ENCODE measurements at places on chromosomes 16 and 17.

- DNase-seq, result no peak
These were observed 182.3 kb upstream of the GSE1 start for GRCh38 chr16:85430523-85431421.

GRCh38 chr16:56625140-56625942 is at the start of gene MT1E:
MT1E (plus strand) TSS chr16:56625781; CDS start chr16:56625852, 71 bp downstream.
- peak; percentile 40 for DNase-seq

GRCh38 chr17:57739402-57740234 is 5.5 kb downstream of the CCDC182 start:
- DNase-seq, result no peak

- no peak for DNase-seq
These were observed 28.3 kb downstream of the ZNF276 start for GRCh38 chr16:89749637-89750036.

DNA sequence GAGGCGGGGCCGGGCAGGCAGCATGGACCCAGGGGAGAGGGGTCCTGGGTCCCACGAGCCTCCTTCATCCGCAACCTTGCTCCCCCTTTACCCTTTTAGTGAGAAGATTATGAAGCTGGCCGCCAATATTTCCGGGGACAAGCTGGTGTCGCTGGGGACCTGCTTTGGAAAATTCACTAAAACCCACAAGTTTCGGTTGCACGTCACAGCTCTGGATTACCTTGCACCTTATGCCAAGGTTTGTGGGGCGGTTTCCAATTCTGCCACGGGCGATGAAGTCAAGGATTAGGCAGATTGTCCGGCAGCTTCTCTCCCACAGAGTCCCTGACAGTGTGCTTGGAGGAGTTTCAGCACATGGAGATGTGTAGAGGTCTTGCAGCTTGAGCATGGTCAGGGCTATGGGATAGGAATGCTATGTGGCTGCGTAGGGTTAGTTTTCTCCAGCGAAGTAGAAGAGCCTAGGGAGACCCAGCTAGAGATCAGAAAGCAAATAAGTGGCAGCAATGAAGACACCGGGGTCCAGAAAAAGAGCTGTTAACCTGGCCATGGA is 598 bp downstream of the NIP7 start:
- no peak for DNase-seq

- no peak for DNase-seq
These were observed 351.1 kb downstream of the KCNJ2 start for GRCh38 chr17:70520447-70520846.

GRCh38 chr17:55314784-55315491 is 50.2 kb downstream of the HLF start:
- DNase-seq, result no peak

DNA sequence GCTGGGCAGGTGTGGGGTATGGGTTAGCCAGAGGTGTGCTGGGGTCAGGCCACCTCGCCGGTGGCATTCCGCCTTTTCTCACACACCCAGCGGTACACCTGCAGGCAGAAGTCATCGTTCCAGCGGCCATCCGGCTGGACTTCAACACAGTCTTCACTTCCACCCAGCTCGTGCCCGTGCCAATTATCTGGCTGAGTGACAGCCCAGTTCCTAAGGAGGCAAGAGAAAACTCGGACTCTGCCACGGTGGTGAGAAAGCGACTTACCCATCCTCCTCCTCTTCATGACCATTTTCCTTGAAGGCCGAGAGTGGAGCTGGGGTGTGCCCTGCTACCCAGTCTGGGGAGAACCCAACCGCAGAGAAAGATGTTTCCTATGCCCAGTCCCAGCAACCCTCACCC is 13.1 kb downstream of the ASGR2 start:
- no peak for DNase-seq

DNA sequence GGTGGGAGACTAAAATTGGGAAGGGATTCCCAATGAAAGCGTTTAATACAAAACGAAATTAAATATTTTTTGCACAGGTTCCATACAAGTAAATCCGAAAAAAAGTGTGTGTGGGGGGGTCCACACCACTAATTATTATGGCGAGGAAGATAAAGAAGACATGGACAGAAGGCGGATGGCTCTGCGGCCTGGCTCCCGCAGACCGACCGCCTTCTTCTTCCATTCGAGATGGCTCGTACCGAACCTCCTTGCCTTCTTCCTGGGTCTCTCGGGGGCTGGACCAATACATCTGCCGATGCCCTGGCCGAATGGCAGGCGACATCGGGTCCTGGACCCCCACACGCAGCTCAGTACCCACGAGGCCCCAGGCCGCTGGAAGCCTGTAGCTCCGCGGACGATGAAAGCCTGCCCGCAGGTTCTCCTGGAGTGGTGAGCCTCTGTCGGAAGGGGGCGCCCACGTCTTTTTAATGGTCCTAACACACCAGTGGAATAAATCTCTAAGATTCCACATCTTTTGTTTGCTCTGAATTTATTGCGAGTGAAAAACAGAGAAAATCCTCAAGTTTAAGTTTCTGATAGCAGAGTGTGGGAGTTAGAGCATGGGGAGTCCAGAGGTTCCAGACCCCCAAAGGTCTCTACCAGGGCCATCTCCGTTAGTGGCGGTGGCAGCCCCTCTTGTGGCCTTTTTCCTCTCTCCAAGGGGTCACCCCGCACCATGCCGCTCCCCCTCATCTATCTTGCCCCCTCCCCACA is 1.4 kb downstream of the PRAC2 start:
- DNase-seq, result peak; percentile 58

DNA sequence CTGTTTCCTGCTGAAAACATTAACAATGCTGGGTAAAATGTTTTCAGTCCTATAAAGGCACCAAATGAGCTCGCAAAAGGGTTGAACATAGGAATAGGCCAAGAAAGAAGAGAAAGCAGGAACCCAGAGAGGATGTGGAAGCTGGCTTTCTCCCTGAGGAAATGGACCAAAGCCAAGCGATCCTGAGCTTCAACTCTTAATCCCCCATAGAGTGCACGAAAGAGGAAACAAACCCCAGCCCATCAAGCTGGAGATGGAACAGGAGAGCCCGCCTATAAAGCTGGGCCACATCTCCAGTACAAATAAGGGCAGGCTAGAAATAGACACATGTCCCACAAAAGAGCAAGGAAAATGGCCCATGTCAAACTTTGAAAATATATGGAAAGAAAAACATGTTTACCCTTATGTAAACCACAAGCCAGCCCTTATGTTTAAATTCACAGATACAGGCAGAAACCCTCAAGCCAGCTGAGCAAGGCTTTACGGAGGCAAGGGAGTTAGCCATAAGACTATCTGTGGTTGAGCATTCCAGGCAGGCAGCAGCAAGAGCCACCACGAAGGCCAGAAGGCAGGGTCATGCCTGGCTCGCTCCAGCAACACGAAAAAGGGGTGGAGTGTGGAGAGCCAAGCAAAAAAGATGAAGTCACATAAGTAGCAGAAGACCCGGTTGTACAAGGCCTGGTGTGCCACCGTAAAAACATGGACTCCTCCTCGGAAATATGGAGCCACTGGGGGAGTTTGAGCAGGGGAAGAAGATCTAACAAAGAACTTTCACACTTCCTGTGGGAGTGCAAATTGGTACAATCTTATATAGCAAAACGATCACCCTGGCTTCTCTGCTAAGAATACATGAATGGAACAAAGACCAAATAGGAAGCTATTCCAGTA is 27.8 kb downstream of the COPRS start:
- DNase-seq, result no peak

- DNase-seq, result no peak
These were observed 10.7 kb downstream of the GUCY2D start for GRCh38 chr17:8012996-8013640.

GRCh38 chr17:80820331-80820730 is 171.3 kb upstream of the CHMP6 start:
- DNase-seq, result no peak

GRCh38 chr16:4245077-4245791 is 3.4 kb upstream of the SRL start:
- DNase-seq, result no peak

DNA sequence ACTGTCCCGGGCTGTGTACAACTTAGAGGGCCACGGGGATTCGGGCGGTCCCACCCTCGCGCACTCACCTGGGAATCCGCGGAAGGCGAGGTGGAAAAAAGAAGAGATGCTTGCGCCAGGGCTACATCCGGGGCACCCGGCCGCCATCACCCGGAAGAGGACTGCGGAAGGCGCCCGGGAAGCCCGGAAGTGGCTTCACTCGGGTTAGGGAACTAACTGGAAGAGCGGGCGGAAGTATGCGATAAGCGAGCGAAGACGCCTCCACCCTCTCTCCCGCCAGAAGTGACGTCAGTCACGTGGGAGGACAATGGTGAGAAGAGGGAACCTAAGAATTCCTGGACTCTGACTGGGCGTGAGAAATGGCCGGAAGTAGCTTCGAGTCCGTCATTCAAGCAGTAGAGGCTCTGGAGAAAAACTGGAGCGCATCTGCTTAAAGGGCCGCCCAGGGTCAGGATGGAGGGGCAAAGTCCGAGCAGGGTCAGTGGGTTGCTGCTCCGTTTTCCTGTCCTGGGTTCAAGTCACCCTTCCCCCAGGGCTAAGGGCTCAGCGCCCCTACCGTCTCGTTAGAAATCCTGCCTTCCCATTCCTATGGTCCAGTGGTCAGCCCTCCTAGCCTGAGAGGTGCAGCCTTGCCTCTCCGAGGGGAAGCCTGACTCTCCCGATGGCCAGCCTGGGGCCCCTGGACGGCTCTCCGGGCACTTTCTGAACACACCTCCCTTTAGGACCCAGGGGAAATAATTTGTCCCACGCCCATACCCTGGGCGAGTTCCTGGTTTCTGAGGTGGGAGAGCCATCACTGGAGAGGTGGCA is at the start of gene CD2BP2:
CD2BP2 (minus strand) TSS at position 165 of the 810 bp plus-strand sequence. CDS start 627 bp downstream, outside the sequence.
- peak; percentile 81 for DNase-seq

- no peak for DNase-seq
These were observed 14.2 kb downstream of the SNF8 start for GRCh38 chr17:48930435-48930873.

DNA sequence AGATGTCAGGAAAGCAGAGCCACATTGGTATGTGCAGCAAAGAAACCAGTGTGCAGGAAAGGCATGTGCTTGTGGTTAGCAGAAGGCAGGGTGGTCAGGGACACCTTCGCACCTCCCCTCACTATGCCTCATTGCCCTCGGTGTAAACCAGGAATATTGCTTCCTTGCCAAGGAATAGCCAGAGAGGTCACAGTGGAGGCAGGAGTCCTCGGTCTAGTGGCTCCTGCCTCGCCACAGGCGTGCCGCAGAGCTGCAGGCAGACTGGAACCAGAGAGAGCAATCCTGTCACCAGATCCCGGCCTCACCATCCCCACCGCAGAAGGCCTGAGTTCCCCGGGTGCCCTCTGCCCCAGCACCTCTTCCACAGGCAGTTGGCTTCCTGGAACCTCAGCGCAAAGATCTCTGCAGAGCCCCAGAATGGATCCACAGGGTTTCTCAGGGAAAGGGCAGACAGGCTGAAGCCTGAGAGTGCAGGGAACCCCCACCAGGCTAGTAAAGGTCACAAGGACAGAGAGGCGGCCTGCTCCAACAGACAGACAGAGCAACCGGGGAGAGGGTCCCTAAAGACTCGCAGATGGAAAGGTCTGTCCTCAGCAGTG is 21.6 kb downstream of the CCDC182 start:
- DNase-seq, result no peak

- no peak for DNase-seq
These were observed 163.7 kb downstream of the MAF start for GRCh38 chr16:79436885-79437284.

DNA sequence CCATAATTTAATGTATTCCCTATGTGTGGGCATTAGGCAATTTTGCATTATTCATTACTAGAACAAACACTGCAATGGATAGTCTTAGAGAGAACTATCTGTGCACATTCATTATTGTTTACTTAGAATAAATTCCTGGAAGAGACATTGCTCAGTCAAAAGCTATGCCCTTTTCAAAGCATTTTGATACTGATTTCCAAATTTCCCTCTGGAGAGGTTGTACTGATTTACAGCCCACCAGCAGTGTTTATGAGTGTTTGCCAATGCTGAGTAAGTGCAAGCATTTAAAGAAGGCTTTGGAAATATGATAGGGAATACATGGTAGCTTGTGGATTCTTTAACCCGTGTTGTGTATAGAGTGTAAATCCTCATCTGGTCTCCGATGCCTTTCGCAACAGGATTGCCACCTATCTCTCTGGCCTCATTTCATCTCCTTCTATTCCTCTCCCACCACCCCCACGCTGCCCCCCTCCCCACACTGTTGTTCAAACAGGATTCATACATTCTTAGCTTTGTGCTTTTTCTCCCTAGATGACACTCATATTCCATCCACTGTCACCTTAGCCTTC is 33.4 kb upstream of the MMD start:
- no peak for DNase-seq

DNA sequence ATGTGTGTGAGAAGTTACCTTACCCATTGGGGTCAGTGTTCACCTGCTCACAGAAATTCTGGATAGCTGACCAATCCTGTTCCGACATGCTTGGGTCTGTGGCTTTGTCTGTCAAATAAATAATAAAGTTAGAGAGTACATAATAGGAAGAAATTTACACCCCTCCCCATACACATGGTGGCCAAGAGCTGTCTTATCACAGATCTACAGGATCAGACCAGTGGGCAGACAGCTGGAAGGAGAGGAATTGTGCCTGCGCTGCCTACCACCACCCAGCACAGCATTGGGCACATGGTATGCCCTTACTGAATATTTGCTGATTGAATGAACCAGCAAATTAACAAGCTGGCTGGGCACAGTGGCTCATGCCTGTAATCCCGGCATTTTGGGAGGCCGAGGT is 14.6 kb downstream of the GGA2 start:
- no peak for DNase-seq

DNA sequence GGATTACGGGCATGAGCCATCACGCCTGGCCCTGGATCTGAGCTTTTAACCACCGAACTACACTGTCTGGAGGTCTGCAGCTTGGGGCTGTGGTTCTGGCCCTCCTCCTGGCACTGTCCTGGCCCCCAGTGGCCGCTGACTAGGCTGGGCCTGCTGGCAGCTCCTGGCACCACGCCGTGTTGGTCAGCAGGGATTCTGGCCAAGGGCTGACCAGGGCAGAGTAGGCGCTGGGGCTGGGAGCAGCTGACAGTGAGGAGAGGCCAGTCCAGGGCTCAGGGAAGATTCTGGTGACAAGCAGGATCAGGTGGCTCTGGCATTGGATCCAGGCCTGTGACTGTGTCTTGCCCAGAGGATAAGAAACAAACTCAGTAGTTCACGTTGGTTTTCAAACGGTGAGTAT is 14.6 kb downstream of the EEF2K start:
- no peak for DNase-seq

Measured in activated CD4-positive, alpha-beta T cell treated with anti-CD3 and anti-CD28 coated beads for 1 hour (primary cell).